T follicular helper cell (primary cell): ENCODE measurements at places on chromosomes 11 and 22.
A peak's percentile ranks its signal among the peaks of the same experiment; 100 is the strongest.

DNA sequence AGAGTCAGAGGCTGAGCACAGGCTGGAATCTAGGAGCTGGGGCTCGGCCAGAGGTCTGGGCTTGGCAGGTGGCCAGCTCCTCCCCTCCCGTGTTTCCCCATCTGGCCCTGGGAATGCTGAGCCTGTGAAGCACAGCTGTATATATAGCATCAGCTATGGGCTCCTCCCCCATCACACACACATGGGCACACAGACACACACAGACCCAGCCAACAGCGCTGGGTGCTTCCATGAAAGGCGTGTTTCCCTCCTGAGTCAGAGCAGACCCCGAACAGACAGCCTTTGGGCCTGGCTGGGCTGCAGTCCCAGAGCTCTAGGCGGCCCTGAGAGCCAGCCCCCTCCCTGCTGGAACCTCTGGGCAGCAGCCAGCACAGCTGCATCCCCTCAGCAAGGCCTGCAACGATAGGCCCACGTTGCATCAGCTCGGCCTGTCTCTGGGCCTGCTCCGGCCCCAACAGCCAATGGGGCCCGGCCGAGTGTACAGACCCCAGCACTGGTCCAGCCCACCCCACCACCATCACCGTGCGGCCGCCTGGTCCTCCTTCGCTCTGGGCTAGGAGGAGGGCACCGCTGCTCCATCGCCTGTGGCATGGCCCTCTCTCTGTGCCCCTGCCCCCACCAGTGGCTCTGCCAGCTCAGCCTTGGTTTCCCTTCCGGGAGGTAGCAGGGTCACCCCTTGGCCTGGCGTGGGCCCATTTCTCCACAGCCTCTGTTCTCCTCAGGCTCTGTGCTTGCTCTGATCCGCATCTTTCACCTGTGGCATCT lies 7.6 kb upstream of the SERPINH1 start:
- DNase-seq, result no peak

DNA sequence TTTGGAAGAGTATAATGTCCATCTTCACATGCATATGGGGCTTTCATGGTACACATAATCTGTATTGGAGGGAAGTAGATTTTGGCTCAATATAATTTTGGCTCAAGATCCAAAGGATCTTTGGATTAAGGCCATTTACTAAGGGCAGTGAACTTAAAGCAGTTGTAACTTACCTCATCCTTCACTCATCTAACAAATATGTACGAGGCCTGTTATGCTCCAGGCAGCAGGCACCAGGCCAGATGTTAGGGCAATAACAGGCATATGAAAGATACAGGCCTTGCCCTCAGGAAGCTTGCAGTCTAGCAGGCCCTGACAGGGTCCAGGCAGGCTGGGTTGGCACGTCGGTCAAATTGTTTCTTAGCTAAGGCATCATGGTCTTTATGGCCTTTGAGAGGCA lies 44.6 kb downstream of the LIF start:
- DNase-seq, result no peak

DNA sequence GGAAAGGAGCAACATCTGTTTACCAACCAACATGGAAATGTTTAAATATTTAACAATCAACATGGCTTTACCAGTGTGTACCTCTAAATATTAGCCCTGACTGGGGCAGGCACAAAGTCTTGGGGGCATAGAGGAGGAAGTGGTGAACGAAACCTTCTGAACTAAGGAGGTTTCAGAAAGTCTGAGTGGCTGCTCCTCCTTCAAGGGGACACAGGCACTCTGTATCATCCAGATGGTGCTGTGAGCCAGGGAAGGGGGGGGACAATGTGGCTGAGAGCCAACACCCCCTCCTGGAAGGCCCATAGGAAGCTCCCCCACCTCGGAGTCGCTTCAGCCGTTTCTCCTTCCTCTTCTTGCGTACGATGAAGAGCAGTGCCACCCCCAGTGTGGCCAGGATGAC lies 107.7 kb downstream of the CEP164 start:
- DNase-seq, result no peak

DNA sequence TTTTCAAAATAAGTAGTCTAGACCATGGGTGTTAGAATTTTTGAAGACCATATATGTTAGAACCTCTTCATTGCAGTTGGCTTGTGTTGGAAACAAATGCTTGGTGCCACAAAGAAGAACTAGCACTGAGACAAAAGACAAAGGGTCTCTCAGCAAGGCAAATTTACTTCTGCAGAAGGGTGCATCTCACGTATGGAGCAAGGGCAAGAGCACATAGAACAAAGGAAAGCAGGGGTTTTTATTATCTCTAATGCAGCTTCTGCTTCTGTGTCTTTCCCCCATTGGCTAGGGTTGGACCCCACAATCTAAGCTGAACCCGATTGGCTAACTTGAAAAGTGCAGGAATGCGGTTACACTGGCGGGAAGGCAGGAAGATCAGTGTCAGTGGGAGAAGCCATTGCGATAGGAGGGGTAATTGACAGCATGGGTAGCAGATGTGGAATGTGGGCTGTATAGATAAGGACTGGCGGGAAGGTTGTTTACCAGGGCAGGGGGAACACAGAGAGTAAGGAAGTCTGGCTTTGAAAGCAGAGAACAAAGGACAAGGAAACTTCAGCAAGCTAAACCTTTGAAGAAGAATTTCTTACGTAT lies 9.2 kb upstream of the RBMXL2 start:
- DNase-seq, result no peak

- no peak for DNase-seq
These were observed 50.8 kb upstream of the OR4C15 start for GRCh38 chr11:55503449-55503848.

GRCh38 chr22:25109878-25110595 lies 89.6 kb upstream of the CRYBB3 start:
- DNase-seq, result no peak

DNA sequence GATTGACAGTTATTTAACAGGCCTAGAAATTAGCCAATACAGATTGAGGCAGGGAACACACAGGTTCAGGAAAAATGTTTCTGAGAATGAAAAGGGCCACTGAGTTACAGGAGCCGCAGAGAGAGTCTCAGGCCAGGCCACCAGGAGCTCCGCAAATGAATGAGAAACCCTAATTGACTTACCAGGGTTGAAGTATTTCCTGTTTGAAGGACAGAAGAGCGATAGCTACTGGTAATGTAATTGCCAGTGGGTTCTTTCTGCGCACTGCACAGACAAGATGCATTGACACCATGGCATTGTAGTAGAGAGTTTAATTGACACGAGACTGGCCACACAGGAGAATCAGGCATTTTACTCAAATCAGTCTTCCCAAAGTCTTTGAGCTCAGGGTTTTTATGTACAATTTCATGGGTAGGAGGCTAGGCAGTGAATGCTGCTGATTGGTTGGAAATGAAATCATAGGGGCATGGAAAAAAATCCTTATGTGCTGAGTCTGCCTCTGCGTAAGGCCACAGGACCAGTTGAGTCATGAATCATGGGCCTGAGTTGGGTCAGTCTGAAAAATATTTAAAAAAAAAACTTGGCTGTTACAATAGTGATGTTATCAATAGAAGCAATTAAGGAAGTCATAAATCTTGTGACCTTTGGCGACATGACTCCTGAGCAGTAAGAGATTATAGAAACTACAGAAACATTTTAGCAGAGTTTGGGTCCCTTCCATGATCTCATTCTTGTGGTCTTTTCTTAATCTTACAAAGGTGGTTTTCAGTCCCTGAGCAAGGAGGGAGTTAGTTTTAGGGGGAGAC lies 203.8 kb downstream of the CASP12 start:
- no peak for DNase-seq

DNA sequence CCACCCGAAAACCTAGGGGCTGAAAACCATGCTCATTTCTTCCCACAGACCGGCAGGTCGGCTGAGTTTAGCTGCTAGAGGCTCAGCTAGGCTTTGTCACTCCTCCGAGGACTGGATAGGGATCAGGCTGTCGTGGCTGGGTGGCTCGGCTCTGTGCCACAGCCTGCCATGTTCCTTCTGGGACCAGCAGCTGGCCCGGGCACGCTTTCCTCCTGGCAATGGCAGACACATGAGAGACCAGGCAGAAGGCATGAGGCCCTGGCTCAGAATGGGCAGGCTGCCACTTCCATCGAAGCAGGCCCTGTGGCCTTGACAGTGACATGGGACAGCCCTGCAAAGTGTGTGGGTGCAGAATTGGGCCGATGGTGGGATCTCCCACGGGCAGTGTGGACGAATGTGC lies 20.9 kb downstream of the PARVG start:
- no peak for DNase-seq

GRCh38 chr11:116500026-116500946 lies 272.5 kb downstream of the BUD13 start:
- no peak for DNase-seq

- no peak for DNase-seq
These were observed 7.5 kb upstream of the LIN7C start for GRCh38 chr11:27514076-27514475.

DNA sequence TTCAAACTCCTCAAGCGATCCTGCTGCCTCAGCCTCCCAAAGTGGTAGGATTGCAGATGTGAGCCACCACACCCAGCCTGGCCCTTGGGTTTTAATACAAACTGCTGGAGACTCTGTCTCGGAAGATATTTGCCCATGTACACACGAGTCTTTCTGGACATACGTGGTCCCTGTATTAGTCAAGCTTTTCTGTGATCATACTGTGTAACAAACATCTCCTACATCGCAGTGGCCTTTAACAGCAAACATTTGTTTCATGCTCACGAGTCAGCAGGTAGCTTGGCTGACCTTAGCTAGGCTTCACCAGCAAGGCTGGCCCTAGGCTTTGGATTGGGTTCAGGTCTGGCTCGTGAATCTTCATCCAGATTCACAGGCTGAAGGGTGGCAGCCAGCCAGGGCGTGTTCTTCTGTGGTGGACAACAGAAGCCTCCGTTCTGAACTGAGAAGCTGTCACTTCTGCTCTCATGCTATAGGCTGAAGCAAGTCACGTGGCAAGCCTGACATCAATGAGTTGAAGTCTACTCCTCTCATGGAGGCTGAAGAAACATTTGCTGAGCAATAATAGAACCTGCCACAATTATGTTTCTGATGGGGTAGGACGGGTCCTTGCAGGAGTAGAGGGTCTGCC lies 8.8 kb downstream of the KIAA1671 start:
- DNase-seq, result no peak

DNA sequence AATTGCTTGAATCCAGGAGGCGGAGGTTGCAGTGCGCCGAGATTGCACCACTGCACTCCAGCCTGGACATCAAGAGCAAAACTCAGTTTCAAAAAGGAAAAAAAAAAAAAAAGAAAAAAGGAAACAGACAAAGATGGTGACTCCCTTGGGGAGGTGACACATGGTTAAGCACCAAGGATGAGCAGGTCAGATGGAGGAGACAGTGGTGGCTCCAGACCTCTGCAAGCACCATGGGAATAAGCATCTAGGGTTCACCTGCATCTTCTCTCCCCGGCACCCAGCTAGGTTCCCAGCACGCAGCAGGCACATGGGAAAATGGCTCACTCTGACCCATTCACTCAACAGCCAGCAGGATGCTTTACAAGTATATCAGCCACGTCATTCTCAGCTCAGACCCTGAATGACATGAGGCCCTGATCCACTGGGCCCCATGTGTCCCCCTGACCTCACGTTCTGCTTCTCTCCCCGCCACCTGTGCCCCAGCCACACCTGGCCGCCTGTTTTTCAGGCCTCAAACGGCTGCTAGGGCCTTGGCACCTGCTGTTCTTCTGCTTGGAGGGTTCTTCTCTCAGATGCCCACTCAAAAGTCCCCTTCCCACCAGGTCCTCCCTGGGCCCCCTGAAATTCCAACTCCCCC lies 24.2 kb downstream of the A4GALT start:
- no peak for DNase-seq

DNA sequence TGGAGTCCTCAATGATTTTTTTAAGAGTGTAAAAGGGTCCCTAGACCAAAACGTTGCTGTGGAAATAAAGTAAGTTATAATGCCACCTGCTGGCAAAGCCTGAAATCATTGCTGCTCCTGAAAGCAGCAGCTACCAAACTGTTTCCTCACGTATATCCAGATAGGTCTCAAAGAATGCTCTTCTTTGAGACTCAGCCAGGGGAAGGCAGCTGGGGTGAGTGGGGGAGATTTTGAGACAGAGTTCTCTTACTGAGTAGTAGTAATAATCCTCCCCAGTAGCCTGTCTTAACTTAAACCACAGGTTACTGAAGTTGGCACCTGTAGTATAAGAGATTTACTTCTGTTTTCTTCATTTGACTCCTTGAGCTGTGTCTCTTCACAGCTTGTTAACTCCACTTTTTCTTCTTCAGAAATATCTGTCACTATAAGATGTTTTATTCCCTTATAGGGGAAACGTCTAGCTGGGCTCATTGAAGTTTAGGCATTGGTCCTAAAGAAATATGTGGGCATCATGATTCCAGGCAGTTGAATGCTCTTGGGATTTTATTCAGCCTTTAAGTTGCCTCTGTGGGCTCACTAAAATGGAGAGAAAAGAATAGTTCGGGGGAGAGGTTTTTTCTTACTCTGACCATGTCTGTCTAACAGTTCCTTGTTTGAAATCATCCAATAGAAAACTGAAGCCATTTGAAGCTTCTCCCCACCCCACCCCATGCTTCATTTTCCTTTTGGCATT lies 77.9 kb downstream of the BTBD10 start:
- peak; percentile 0 for DNase-seq

GRCh38 chr11:63503492-63503891 lies 2.4 kb upstream of the LGALS12 start:
- no peak for DNase-seq

DNA sequence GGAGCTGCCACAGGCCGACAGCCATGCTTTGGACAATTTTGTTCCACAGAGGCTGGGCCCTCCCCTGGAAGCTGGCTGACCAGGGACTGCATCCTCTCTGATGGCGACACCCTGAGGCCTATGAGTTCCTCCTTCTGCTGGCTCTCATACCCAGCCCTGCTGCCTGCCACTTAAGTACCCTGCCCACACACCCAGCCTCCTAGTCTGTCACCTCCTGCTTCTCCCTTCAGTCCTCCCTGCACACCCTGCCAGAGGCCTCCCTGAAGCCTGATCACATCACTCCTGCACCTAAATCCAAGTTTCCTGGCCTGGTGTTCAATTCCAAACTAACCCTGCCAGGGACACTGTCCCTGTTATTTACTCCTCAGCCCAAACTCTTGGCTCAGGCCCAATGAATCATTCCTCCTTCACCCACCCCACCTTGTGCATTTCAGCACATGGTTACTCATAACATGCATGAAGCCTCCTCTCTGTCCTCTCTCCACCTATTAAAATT lies 136.7 kb upstream of the NECTIN1 start:
- DNase-seq, result no peak

DNA sequence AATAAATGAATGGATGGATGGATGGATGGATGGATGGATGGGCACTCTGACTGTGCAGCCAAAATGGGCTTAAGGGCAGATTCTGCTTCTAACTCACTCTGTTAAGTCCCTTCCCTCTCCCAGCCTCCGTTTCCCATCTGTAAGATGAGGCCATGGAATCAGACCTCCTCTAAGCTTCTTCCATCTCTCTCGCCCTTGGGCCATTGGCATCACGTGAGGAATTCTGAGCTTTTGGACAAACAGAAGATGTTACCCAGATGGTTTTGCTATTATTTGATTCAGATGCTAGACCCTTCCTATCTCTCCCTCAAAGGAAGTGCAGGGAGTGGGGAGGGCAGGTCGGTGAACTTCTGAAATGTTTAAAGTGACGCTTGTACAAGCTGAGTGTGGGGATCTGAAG lies 4.0 kb upstream of the CYTH4 start:
- DNase-seq, result no peak

- DNase-seq, result no peak
These were observed at the start of the genes MPST and TST for GRCh38 chr22:37019309-37020191. MPST (plus strand) TSS chr22:37019742; CDS start chr22:37019837, 95 bp downstream. TST (minus strand) TSS chr22:37019447; CDS start chr22:37018732, 715 bp downstream.

GRCh38 chr22:28918550-28919271 lies 35.3 kb downstream of the ZNRF3 start:
- no peak for DNase-seq
